ENCODE measurements at places on chromosomes 2 and 18.

DNA sequence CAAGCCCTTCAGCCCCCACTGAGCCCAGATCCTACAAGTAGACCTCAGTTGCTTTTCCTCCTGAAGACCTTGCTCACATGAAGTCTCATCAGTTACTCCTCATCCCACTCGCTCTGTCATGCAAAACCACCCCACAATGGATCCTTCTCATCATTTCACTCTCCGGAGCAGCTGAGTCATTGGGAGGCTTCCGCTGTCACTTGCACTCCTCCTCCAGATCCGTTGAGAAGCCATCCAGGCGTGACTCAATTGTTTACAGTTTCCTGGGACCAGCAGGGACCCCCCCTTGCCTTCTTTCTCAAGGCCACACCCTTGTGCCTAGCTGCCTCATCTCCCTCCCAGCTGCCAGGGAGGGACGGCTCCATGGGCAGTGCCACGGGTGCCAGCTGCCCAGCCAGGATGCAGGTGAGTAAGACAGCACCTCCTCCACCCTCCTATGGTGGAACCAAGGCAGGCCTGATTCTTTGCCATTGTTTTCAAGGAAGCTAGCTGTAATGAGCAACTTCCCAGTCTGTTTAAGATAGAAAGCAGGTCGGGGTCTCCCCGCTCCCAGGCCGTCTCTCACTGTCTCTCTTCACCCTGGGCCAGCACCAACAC is 16.3 kb downstream of the GPR55 start:
- DNase-seq: no peak

DNA sequence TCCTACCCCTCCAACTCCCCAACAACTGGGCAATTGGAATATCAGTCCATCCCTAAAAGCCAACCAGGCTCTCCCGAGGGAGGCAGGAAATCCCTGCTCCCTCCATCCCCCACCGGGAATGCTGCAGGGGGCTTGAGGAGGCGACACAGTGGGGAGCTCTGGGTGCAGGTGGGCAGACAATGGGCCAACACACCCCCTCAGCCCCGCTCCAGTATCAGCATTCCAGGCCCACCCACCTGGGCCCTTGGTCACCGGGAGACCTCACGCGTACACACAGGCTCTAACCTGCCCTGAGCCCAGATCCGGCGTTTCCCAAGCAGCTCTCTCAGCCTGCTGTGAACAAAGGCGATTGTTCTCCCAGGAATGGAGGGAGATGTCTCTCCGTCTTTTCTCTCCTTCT is 37.6 kb upstream of the FZD7 start:
- DNase-seq: no peak

- no peak for DNase-seq
Observed at GRCh38 chr2:98857001-98857400, 79.0 kb downstream of the CRACDL start.

DNA sequence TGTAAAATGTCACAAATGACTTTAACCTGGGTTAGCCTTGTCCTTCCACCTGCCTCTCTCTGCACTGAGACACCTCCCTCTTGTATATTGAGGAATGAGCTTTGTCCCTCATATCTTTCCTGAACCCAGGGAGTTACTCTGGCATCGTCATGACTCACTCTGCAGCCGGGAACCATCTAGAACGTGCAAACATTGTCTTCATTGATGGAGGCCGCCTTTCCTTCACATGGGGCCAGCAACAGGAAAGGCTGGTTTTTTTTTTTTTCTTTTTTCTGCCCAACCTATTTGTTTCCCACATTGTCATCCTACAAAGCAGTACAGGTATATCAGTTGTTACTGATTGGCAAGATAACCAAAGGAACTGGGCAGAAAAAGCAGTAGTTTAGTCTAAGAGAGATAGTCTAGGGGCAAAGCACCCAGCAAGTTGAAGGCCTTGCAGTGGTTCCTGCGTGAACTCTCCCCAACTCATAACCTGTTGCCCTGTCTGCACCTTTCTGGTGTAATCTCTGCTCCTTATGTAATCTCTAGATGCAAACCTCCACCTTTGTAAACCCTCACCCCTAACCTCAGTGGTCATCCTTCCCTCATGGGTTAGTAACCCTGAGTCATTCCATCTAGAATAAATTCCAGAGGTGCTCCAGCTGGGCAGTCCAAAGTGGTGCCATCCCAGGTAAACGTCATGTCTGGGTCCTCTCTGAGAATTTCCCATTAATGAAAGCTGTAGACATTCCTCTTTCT is 38.3 kb downstream of the SLC40A1 start:
- no peak for DNase-seq

DNA sequence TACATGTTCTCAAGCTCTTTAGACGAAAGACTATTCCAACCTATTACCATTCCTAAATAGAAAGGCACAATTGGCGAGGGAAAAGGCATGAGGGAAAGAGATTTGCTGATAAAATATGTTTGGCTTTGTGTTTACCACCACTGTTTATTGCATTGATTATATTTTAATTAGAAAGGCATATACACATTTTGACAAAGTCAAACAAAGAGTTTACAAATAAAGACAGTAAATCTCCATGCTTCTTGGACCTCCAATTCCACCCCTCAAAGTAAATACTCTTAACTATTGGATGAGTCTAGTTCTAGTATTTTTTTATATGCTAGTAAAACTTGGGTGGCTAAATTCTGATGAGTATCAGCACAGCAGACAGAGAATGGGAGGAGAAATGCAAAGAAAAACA is 521.4 kb downstream of the FBXO15 start:
- DNase-seq: no peak

DNA sequence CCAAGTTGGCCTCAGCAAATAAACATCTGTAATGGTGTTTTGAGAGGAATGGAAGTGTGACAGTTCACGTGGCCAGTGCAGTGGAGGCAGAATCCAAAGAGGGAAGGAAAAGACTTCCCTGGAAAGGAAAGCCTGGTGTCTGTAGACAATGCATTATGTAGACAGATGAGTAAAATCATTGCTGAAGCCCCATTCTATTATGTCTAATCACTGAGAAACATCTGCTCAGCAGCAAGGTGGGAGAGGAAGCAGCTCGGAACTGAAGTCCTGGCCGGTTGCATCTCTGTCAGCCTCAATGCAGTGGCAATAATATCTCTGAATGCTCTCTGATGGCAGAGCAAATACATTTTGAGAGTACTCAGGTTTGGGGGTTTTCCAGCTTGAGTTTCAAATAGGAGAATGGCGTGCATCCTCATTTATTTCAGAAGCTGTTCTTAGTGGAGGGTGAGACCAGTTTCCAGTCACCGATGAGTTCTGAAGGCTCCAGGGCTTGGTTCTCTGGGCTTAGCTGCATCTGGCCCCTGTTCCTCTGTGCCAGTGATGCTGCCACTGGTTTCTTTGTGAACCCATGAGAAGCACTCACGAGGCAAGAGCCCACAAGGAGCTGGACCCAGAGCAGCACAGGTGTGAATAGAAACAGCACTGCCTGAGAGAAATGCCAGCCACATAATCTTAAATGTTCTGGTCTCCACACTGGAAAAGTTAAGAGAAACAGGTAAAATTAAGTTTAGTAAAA is 63.3 kb downstream of the RPIA start:
- no peak for DNase-seq

DNA sequence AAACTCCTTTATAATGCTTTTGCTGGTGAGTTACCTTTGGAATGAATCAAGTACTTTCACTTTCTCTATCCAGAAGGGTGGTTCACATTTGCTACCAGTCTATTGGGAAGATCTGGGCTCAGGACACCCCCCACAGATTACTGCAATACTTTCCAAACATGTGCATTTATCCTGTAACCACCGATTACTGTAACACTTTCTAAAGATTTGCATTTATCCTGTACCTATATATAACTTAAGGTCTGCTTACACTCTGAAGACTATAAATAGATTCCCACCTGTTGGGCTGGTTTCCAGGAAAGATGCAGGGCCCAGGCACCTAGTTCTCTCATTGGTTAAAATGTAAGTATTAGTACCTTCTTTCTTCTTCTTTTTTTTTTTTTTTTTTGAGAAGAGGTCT is 113.0 kb upstream of the NEDD4L start:
- no peak for DNase-seq

DNA sequence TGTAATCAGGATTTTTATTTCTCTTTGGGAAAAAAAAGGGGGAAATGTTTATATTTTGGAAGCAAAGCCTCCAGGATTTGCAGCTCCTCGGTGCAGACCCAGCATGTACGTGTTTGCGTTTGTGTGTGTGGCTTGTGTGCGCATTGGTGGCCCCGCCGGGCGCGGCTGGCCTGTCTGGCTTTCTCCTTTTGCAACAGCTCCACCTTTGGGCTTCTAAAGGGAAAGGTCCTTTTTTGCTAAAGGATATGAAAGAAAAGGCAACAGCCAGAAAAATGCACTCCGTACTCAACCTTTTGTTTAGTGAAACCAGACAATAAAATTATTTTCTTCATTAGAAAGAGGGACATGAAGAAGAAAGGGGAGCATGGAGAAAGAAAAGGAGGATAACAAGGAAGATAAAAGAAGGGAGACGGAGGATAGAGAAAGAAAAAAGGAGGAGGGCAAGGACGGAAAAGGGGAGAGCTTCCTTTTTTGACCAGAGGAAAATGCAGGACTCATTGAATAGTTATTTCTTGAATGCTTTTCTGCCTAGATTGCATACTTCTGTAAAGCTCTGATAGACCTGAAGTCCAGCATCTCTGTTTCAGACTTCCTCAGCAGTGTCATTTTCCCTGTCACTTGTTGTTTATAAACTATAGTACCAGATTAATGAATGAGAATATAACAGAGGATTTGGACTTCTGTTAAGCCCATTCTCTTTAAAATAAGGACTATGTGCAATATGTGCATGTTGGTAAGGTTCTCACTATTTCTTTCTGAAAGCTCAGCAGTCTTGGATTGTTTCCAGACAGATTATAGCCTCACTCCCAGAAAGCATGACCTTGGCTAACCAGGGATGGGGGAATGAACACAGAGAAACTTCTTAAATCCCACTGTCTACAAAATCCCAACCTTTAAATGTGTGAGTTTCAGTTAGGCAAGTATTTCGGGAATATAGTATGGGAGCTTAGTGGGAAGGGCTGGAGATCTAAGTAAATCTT is 563.1 kb upstream of the PIK3C3 start:
- no peak for DNase-seq

GRCh38 chr18:63223837-63224236 is 95.7 kb downstream of the BCL2 start:
- no peak for DNase-seq

DNA sequence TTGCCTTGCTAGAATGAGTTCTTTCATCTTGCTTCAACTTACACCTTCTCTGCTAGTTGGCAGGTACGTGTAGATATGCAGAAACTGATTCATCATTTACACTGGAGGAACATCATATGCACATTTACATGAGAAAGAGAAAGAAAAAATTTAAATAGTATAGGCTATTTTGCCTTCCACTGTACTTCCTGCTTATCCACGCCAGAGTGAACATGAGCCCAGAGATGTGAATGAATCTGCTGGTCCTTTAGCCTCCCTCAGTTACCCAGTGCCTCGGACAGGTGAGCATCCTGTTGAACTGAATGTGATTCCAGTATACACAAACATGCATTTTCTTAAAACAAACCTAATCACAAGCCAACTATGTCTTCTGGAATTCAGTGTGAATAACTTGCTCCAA is 83.6 kb downstream of the SESTD1 start:
- DNase-seq: no peak

GRCh38 chr18:48228841-48229240 is 180.3 kb downstream of the ZBTB7C start:
- no peak for DNase-seq

GRCh38 chr2:173075056-173075780 is 428 bp upstream of the MAP3K20 start:
- no peak for DNase-seq

GRCh38 chr2:137009953-137010352 is 244.6 kb downstream of the THSD7B start:
- no peak for DNase-seq

- DNase-seq: no peak
Observed at GRCh38 chr2:159108181-159108893, 139.9 kb downstream of the TANC1 start.

DNA sequence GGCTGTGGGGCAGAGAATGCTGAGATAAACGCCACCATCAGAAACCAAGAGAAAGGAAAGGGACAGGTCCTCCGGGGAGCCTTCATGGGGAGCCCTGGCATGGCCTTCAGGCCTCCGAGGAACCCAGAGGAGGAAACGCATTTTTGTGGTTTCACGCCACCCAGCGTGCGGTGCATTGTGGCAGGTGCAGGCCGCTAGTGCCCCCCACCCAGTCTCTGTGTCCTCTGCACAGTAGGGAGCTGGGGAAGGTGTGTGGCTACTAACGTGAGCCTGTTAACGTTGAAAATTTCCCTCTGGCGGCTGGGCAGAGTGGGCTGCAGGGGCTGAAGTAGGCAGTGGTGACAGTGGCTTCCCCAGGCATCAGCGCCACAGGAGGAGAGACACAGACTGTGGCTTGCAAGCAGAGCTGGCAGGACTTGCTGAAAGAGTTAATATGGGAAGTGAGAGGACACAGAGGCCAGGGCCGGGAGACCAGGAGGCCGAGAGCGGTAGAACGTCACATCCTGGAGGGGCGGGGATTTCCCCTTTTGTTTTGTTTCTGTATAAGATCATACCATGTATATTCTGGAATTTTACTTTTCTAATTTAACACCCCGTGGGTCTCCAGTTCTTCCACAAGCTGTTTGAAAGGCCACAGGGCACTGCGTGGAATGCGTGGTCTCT is 166.9 kb downstream of the GBX2 start:
- DNase-seq: no peak

DNA sequence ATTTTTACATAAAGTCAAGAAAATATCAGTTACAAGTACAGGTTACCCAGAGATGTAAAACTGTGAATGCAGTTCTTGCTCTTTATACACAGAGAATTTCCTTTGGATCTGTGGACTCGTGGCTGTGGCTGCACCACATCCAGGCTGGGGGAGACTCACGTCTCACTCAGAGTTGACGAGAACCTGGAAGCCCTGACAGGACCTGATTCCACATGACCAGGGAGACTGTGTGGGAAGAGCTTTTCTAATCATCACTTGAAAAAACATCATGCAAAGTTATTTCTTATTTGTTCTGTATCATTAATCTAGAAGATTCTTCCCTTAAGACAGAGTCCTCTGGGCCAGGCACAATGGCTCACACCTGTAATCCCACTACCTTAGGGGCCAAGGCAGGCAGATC is 1159.0 kb downstream of the RPIA start:
- DNase-seq: no peak

- no peak for DNase-seq
Observed at GRCh38 chr2:203341741-203342310, 13.6 kb downstream of the ABI2 start.

- no peak for DNase-seq
Observed at GRCh38 chr2:174617120-174617519, 19.5 kb upstream of the WIPF1 start.

- no peak for DNase-seq
Observed at GRCh38 chr18:42038936-42039335, 83.9 kb downstream of the PIK3C3 start.
